CD4-positive, alpha-beta T cell treated with Interleukin-1 beta for 1 hour (primary cell): ENCODE measurements at places on chromosomes 6 and 20.

GRCh38 chr20:53738039-53738944 is 144.7 kb upstream of the ZNF217 start:
- DNase-seq = no peak

GRCh38 chr6:17877895-17878440 is 109.5 kb downstream of the KIF13A start:
- no peak for DNase-seq

DNA sequence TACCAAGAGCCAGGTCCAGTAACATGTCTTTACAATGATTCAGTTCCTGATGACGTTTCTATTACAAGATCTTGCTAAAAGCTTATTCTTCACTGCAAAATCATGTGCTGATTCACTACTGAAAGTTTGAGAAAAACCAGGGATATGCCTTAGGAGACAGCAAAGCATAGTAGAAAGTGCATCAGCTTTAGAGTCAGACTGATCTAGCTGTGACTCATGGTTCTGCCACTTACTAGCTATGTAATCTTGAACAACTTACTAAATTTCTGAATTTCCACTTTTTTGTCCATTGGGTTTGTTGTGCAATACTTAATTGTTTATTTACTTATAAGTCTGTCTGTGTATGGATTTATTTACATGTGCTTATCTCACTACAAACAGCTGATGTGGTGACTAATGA is 198.5 kb upstream of the RSPO3 start:
- DNase-seq = no peak

DNA sequence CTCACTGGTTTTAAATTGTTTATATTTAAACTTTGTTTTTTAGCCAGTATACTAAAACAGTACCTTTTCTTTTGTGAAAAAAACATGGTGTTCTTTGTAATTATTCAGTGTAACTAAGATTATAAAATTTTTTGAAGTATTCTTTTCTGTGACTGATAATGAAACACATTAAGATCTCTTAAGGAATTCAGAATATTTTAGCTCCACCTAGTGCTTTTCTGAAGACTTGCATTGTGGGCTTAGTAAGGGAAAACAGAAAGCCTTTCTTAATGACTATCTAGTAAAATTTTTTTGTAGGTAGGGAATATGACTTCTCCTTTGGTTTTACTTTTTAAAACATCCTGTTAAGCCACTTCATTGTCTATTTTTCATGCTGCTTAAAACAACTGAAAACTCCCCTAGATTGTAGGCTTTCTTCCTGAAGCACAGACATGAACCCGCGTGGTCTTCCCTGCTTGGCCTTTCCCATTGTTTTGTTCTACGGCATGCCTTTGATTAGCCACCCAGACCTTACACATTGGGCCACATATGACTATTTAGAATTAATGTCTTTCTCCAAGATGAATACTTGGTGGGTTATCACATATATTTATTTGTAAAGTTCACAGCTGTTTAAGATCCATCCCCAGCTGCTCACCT is 72.1 kb downstream of the AFDN start:
- DNase-seq = no peak
